ENCODE measurements at places on chromosomes 5 and 9.

DNA sequence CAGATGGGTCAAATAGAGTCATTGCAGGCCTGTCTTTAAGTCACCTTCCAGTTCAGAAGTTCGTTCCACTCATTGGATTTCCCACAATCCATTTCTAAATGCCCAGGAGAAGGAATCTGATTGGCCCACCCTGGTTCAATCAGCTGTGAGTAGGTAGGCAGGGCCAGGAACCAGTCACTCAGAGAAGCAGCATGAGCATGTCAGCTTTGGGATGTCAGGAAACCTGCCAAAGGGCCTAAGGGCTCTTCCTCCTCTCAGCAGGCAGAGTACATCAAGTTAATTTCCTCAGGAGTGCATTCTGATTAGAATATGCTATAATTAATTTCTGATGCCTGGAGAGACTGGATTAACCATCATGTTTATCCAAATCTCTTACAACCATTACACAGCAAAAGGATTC lies 412.9 kb upstream of the CCNH start:
- no peak for DNase-seq

DNA sequence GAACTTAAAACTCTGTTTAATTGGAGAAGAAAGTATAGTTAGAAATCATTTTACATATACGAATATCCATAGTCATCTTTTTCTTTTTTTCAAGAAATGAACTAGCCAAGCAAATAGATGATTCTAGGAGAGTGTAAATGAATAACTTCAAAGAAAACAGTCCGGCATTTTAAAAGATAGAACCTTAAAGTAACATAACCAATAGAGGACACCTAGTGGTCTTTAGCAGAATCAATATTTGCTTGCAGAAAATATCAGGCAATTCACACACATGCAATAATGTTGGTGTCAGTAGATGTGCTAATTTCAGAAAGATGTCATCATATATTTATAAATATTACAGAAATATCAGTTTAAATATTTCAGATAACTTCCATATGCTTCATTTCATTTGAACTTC lies 57.1 kb downstream of the HCN1 start:
- no peak for DNase-seq

DNA sequence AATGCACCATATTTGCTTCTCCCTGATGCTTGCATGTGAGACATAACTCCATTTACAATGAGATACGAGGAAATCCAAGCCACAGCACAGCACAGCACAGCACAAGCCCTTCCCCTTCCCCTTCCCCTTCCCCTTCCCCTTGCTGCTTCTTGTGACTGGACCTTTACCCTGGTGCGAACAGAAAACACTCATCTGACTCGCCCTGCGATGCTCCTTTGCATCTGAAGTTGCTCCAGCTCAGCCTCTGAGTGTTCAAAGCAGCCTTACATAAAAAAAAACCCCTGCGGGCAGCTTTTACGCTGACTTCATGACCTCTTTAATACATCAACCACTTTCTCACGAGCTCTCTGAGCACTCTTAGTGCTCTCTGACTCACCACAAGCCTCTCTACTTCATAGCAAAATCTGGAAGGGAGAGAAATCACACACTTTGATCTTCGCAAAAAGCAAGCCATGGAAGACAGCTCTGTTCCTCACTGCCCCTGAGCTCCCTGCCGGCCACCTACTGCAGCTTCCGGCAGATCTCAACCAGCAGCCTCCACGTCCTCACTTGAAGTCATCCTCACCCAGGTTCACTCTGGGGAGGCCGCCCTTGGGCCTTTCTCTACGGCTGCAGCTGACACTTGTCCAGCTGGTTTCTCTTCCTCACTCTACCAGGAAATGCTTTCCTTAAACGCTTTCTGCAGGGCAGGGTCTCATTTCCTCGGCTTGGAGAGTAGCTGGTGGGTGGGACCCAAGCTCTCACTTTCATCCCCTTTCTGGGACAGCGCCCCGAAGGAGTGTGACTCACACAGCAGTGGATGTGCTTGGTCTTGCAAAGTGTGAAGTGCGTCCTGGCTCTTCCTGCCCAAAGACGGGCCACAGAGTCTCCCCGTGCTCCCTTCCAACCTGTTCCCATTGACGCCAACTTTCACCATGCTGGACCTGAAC lies 5.3 kb downstream of the SLC34A1 start:
- peak; percentile 58 for DNase-seq

DNA sequence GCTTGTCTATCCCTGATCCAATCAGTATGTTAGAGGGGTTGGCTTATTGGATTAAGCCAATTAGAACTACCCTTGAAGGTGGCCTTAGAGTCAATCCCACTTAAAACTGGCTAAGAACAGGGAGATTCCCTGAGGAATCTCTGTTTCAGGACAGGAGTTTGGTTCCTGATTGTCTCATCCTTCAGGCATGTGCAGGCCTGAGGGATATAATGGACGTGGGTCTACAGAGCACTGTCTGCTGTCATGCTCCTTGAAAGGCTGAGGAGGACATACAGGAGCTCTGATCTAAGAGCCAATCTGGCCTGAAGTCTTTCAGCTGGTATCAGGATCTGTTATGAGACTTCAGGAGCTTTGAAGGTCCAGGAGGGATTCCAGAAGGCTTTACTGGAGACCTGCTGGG lies 36.2 kb upstream of the PRXL2C start:
- no peak for DNase-seq

GRCh38 chr9:68887232-68887631 lies 126.7 kb downstream of the PRKACG start:
- no peak for DNase-seq

GRCh38 chr9:26789959-26790358 lies 102.6 kb downstream of the CAAP1 start:
- no peak for DNase-seq

DNA sequence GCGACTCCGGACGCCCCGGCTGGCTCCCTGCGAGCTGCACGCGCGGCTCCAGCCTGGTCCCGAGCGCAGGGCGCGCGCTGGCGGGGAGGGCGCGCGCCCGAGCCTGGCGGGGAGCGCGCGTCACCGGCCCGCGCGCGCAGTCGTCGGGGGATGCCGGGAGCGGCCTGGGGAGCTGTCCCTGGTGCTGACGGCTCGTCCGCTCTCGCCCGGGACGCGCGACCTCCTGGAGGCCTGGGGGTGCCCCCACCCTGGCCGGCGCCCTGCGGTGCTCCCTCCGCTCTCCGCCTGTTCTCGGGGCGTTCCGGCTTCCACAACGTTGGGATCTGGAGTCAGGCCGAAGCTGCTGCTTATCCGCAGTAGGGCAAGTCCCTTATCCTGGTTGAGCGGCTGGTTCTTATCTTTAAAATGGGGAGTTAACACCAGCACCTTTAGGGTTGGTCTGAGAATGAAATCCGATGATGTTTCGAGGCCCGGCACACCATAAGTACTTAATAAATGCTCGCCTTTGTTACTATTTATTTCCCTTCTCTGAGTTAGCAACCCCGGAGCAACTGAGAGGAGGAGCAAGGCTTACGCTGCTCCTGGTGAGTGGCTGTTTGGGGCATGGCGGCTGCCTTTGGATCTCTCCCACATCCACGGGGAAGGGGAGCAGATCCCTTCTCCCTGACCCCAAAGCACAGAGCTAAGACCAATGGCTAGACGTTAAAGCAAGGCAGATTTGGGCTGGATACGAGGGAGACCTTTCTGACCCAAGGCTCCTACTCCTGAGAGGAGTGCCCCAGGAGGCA lies at the start of gene FAM163B:
Gene FAM163B, minus strand, starts transcription at position 79 of the 788 bp plus-strand sequence. CDS start 29,166 bp downstream, outside the sequence.
- DNase-seq = peak; percentile 40

DNA sequence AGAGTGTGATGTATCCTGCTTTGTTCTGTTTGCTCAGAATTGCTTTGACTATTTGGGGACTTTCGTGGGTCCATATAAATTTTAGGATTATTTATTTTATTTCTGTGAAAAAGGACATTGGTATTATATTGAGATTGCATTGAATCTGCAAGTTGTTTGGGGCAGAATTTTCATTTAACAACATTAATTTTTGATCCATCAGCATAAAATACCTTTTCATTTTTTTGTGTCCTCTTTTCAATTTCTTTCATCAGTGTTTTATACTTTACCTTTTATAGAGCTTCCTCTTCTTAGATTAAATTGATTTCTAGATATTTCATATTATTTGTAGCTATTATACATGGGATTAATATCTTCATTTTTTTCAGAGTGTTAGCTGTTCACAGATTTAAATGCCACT lies 40.8 kb upstream of the FBXL7 start:
- no peak for DNase-seq

GRCh38 chr5:57033103-57033502 lies 81.2 kb upstream of the MIER3 start:
- DNase-seq = no peak

DNA sequence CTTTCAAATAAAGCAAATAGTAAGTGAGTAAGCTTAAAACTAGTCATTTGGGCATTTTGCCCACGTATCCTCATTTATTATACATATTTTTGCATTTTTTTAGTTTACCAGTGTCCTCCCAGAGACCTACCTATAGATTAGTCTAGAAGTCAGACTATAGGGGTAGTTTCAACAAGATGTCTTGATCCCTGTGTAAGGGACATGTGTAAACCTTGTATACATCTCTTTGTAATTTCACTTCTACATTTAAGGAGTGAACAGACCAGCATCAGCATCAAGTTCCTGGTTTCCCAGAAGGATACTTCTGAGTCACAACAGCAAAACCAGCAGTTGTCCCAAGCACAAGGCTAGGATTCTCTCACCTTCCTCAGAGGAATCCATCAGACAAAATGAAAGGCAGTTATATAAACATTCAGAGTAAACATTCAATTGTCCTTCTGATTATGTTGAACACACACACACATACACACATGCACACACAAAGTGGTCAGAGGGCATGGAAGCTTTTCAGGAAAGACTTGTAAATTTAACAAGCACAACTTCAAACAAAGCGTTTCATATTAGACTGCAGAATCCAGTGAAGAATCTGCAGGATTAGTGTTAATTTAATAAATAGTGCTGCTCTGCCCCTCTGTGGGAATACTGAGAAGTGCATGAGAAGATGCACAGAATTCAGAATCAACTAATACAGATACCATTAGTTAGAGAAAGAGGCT lies 55.4 kb downstream of the HINT1 start:
- peak; percentile 40 for DNase-seq

GRCh38 chr5:101977729-101978345 lies 318.2 kb downstream of the SLCO4C1 start:
- DNase-seq = no peak

DNA sequence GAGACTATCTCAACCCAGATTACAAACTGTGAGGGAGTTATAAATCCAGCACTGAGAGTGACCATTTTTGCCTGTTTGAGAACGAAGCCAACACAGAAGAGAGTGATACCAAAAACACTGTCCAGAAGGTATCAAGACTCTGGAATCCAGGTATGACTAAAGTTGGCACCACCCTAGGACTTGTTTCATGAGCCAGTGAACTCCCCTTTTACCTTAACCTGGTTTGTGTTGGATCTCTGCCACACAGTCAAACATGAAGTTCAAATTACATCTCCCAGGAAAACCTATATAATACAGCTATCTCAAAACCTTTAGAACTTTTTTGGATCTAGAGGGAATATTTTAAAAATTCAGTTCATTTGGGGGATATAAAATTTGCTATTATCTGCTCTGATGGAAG lies 11.4 kb downstream of the ZBTB5 start:
- DNase-seq = no peak

DNA sequence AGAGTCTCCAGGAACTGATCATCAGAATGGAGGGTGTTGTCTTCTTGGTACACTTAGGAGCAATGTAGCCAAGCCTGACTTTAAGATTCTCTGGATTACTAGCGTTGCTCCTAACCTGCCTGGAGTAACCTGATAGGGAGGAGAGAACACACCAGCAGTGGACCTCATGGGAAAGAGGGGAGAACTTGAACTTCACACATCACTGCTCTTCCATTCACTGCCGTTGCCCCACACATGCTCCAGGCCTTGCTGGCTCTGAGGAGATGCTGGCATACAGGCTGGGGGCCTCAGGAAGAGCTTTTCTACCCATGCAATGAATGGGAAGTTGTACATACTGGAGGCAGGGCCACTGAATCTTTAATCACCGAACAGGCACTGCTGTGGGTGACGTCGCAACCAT lies 60.3 kb upstream of the ADAMTS16 start:
- no peak for DNase-seq

- DNase-seq = no peak
Measured at GRCh38 chr9:4119778-4120554, 179.9 kb downstream of the GLIS3 start.

DNA sequence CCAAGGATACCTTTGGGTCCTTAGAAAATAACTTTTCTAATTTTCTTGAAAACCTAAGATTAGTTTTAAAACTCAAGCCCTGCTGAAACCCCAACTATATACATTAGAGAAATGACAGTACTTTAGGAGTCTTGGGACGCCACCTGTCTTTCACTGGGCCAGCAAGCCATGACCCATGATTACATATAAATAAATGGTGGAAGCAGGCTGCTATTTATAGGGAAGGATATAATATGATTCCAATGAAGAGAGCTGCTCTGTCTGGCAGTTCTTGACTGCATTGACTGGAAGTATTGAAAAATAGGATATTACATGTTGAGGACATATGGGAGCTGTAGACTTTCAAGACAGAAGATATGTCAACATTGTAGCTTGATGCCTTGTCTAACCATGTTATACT lies 7.3 kb downstream of the JMY start:
- no peak for DNase-seq

DNA sequence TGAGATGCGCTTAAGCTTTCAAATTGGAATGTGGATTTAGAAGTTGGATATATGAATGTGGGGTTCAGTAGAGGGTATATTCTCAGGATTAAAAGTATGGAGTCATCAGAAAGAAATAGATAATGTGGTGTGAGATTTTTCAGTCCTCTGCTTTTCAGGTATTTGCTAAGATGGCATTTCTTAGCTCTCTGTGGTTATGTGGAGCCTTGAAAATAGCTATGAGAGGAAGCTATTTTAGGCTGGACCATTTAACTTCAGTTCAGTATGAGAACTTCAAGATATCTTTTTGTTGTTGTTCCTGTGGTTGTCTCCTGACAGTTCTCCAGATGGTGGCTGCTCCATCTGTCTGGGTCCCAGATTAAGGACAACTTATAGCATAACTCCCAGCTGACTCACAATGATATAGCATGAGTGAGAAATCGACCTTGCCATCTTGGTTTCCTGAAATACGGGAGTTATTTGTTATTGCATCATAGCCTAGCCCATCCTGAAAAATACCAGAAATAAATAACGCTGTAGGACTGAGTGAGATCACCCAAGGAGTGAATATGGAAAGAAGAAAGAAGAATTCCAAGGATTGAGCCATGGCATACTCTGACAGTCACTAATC lies 461.5 kb downstream of the ANXA1 start:
- no peak for DNase-seq

GRCh38 chr5:100838048-100838473 lies 65.0 kb downstream of the ST8SIA4 start:
- DNase-seq = no peak

GRCh38 chr9:129713402-129713679 lies 39.5 kb downstream of the PTGES start:
- DNase-seq = no peak

DNA sequence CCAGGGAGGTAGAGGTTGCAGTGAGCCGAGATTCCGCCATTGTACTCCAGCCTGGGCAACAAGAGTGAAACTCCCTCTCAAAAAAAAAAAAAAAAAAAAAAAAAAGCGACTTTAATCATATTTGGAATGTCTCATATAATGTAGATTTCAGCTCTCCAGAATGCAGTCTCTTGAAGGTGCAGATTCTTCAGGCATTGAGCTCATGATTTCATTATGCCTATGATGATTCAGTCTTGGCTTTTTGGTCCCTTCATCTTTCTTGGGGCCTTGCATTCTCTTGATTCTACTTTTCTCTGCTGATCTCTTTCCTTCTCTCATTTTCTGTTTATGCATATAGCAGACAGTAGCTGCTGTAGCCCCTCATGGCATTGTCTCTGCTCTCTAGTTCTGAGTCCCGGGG lies 22.9 kb downstream of the KDM4C start:
- no peak for DNase-seq

GRCh38 chr9:13963005-13963653 lies 350.8 kb downstream of the NFIB start:
- DNase-seq = no peak
